Left lung (tissue), 14 donors: ENCODE measurements at places on chromosomes 1 and 21.

DNA sequence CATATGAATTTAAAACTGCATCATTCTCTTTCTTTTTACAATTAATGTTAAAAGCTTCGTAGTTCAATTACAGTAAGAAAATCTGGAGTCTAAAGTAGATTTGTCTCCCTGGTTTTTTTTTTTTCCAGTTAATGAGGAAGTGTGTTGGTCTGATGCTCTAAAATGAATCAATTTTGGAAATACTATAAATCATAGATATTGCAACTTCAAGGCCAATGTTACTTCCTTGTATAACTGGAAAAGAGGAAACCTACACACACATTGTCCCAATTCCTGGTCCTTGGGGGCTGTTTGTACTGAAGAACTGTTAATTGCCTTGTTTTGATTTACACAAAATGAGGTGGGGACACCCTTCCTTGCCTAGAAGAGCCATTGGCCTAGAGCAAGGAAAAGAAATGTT lies 107.2 kb downstream of the RGS2 start:
- no peak for DNase-seq

DNA sequence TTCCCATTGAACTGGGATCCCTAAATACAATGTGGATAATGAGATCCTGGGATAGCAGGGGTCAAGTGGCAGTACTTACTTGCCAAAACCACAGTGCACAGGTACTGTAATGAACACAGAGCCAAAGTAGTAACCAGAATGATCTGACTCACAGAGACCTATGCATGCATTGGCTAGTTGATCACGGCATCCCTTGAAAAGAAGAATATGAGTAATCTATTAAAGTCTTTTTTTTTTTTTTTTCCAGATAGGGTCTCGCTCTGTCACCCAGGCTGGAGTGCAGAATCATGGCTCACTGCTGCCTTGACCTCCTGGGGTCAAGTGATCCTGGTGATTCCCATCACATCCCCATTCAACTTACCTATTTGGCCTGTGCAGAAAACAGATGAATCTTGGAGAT lies 29.4 kb upstream of the EIF4G3 start:
- no peak for DNase-seq

- no peak for DNase-seq
Observed at GRCh38 chr1:245256528-245256927, 101.7 kb downstream of the KIF26B start.

- no peak for DNase-seq
Observed at GRCh38 chr1:153919876-153920852, 2.6 kb downstream of the GATAD2B start.

DNA sequence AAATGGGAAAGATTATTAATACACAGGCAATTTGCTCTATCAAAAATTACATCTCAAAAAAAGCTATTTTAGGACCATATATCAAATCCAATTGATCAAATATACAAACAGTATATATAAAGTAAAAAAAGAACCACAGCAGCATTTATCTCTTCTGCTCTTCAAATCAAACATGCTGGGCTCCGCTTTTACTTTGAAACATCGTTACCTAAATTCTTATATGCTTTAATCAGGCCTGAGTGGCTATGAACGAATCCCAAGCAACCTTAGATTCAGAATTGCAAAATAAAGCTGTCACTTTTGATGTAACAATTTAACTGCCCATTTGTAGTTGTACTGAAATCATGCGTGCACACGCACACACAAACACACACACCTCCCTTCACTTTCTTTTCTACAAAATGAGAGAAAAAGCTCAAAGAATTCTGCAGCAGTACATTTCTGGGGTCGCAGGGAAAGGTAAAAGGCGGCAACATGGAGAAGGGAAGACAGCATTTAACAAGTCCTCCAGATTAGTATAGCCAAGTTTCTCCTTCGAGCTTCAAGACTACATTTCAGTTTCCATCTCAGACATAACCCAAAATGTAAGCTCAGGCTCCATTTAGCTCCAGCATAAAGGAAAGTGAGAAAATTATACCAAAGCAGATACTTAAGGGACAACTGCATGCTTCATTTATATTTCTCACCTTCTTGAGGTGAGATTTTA lies 92.2 kb upstream of the TTC39A start:
- no peak for DNase-seq

DNA sequence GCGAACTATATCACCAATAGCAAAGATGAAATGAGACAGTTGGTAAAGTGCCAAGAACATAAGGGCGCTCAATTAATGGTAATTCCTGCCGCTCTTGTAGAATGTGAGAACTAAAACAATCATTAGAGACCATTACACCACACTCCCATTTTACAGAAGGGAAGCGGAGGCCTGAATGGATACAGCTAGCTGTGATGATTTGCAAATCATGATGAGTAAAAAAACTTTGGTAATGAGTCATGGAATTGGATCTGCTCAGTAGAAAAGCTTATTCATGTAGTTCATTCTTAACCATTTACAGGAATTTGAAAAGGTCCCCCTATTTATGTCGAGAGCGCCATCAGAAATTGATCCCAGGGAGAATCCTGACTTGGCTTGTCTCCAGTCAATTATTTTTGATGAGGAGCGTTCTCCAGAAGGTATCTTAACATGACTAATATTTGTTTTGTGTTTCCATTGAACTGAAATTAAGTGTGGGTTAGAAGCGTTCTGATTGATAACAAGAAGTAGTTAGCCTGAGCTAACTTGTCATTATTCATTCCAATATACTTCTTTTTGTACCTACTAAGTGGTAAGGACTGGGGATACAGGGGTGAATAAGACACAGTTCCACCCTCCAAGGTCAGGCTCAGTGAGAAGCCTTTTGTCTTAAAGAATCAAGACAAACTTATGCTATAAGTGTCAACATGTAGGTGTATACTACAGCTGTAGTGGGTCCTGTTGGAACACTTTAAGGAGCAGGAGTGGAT lies 812 bp downstream of the TTC4 start:
- DNase-seq, result no peak

DNA sequence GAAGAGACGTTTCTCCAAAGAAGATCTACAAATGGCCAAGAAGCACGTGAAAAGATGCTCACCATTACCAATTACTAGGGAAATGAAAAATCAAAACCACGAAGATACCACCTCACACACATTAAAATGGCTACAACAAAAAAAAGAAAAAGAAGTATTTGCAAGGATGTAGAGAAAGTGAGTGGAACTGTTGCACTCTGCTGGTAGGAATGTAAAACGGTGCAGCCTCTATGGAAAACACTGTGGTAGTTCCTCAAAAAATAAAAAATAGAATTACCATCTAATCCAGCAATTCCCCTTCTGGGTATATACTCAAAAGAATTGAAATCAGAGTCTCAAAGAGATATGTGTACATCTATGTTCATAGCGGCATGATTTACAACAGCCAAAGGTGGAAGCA lies 115.4 kb upstream of the EDN2 start:
- DNase-seq, result no peak

DNA sequence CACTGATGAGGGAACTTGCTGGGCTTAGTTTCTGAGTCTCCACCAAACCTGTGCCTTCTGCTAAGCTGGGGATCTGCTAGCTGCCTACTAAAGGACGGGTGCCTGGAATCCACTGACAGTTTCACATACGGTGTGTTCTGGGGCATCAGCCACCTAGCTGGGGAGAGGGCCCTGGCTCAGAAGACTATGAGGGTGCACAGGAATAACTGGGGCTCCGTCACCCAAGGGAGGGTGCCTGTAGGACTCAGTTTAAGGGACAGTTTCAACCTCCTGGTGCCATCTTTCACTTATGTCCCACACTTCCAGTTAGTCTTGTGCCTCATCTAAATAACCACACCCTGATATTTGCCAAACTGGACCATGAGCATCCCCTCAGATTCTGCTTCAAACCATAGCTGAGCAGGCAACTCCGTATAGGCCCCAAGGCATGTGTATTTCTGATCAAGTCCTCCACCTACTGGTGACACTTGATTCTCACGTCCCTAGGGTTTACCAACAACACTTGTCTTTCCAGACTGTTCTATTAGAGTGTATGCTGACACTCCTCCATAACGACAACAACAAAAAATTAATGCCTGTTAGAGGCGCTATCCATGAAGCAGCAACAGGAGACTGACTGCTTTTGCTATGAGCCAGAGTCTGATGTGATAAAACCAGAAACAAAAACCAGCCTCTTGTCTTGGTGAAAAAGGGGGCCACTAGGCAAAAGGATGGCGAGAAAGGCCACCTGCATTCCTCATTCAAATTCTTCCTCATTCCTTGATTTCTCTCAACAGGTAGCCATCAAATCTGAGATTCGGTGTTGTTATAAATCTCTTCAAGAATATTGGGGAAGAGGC lies 55.0 kb upstream of the PAXBP1 start:
- peak; percentile 72 for DNase-seq

DNA sequence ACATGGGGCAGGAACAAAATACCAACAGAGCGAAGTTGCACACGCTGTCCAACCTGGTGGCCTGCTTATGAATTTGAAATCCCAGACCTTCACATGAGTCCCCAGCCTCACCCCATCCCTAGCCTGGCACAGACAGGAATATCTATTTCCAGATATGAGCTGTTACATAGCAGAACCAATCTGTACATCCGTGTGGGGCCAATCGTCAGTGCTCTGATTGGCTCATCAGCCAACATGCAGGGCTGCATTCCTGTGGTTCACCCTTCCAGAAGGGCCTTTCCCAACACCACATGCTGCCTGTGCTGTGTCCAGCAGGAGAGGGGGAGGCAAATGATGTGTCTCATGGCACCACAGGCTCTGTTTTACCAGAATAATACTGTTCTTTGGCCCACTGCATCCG lies 31.3 kb downstream of the CCN1 start:
- DNase-seq, result peak; percentile 89

- no peak for DNase-seq
Observed at GRCh38 chr1:70554341-70554740, 143.3 kb downstream of the CTH start.

DNA sequence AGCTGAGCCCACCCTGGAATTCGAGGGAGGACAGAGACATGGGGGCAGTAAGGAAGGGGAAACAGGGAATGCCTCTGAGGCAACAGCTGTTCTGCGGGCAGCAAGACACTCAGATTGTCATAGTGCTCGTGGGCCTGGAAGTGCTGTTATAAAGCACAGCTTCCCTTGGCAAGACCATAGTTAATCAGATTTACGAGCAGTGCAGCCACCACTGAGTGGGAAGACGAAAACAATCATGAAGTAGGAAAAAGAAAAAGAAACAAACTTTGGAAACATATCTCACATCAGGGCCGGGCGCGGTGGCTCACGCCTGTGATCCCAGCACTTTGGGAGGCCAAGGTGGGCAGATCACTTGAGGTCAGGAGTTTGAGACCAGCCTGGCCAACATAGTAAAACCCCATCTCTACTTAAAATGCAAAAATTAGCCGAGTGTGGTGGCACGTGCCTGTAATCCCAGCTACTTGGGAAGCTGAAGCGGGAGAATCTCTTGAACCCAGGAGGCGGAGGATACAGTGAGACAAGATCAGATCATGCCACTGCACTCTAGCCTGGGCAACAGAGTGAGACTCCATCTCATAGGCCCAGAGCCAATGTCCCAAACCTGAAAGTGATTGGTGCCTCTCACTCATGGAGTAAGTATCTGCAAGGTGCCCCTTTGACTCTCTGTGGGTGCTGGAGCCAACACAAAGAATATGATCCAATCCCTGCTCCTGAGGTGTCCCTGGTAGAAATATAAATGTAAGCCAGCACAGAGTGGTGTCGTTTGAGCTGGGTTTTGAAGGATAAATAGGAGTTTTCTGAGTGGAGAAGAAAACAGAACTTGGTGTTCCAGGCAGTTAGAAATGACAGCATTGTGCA lies 55.6 kb upstream of the GPR153 start:
- DNase-seq, result no peak

DNA sequence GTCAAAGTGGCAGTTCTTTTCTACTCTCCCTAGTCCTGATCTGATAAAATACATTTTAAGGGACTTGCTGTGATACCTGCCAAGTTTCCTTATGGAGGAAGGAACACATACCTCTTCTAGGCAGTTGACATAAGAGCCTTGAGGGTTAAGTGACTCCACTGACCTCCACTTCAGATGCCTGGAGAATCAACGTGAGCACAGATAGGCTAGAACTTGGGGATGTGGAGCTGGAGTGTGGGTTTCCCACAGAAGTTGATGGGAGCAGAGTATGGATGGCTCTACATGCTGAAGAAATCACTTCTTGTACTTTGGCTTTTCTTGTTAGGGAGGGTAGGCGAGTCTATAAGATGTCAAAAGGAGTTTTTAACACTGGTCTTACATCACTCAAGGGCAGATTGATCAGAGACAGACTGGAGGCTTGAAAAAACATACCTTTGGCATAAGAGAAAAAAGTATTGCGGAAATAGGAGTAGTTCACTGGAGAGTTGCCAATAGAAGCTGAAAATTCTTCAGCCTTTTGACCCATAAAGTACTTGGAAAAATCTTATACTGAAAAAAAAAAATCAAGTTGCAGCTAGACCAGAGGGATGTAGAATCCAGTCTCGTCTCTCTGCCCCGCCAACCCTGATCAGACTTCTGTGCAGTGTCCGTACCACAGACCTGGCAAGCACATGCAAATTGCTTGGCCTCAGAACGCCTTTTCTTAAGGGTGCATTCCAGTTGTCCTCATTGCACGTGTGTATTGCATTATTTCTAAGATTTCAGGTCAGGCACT lies 5.5 kb downstream of the RHOU start:
- no peak for DNase-seq

GRCh38 chr1:72917920-72918319 lies 635.6 kb upstream of the NEGR1 start:
- DNase-seq, result no peak

- DNase-seq, result no peak
Observed at GRCh38 chr1:93346421-93346993, 800 bp downstream of the DR1 start.

DNA sequence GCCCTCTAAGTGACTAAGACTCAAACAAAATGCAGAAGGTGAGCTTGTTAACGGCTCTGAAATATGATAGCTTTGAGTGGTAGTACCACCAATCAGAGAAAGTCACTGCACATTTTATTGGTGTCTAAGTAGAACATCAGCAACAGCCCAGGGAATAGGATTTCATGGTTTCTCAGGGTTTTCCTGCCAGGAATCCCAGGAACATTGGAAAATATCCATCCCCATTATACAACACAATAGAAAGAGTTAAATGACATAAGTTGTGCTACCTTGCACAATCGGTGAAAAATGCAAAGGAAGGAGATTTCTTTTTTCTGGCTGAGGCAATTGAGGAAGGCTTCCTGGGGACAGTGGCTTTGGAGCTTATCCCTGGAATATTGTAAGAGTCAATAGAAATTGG lies 283.1 kb downstream of the HLX start:
- no peak for DNase-seq
